ENCODE measurements at places on chromosomes 6 and 20.

GRCh38 chr20:4299773-4300172, 284.4 kb upstream of the RNF24 start:
- peak; percentile 42 for DNase-seq

DNA sequence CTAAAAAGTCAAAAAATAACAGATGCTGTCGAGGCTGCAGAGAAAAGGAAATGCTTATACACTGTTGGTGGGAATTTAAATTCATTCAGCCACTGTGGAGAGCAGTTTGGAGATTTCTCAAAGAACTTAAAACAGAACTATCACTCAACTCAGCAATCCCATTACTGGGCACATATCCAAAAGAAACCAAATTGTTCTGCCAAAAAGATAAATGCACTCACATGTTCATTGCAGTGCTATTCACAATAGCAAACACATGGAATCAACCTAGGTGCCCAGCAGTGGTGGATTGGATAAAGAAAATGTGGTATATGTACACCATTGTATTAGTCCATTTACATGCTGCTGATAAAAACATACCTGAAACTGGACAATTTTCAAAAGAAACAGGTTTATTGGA, 116.0 kb upstream of the VGLL2 start:
- no peak for DNase-seq

GRCh38 chr6:39041072-39041471, 7.5 kb upstream of the GLP1R start:
- DNase-seq: no peak

GRCh38 chr6:56992036-56992435, 37.1 kb downstream of the BEND6 start:
- no peak for DNase-seq

DNA sequence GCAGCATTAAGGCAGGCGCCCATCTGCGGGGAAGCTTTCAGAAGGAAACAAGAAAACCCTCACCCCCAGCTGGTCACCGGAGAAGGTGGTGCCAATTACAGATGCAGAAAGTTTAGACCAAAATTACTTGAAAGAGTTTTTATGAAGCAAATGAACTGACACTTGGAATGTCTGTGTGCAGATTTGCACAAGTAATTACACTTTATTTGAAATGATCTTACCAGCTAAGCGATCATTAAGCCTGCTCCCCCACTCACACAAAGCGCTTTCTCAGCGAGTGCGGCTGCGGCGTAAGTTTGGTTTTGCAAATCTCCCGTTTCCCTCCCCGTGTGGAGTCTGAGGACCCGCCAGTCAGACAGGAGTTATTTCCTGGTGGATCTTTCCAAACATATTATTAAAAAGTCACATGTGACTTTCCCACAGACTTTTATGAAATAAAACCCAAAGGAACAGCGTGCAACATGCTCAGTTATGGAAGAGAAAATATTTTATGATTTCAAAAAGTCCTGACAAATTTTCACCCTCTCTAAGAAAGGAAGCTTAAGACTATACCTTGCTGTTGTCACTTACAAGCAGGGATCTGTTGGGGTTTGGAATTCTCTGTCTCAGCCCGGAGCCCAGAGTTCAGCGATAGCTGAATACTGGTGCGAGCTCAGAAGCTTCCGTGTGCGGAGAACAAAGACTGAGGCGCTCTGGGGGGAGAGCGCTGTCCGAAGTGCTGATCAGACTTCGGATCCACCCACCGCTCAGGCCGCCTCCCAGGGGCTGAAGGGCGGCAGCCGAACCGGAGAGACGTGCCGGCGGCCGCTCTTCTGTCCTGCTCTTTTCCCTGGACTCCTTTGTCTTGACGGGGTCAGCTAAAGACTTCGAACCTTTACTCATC, 2.7 kb upstream of the MYT1 start:
- DNase-seq: peak; percentile 46

- DNase-seq: no peak
Measured at GRCh38 chr20:56720620-56721213, 91.6 kb downstream of the TFAP2C start.

DNA sequence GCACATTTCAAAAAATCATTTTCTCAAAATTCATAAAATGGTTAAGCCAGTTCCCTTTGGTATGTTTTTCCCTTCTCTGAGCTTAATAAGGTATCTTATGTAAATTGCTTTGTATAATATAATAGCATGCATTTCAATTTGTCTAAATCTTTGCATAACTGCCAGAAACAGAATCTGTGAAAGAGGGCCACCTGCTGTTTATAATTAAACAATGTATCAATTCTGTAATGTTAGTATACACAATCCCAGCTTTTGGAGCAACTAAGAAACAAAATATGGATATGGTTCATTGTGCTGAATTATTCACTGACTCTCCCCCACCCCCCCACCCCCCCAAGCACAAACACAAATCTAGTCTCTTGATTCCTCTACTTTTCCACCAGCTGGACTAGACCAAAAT, 54.8 kb downstream of the GPX5 start:
- peak; percentile 1 for DNase-seq

- DNase-seq: peak; percentile 59
Measured at GRCh38 chr6:21992178-21992967, 304.5 kb downstream of the PRL start.

DNA sequence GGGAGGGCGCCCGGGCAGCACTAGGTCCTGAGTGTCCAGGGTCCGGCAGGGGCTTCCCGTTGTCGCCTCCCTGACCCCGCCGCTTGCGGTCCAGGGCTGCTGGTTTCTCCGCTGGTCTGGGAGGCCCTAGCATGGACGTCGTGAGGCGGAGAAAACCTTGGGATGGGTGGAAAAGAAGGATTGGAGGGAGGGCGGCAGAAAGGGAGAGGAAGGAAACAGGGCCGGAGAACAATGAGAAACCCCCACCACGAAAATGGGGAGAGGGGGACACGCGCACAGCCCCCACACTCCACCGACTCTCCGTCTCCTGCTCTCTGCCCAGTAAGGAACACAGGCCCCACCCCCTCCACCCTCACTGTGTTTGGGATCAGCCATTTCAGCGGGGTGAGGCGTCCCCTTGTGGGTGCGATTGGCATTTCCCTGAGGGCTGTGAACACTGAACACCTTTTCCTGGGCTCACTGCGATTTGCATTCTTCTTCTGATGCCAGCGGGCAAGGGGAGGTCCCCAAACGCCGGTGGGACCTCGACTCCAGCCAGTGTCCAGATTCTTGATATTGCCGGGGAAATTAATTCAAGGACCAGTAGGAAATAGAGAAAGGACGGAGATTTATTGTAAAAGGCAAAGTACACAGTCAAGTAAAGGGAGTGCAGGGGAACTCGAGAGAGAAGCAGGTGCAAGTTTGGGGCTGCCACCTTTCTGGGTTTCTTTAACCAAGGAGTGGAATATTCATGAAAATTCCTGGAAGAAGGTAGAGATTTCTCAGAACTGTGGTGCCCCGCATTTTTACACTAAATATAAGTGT, 3.3 kb upstream of the RAET1G start:
- peak; percentile 83 for DNase-seq

DNA sequence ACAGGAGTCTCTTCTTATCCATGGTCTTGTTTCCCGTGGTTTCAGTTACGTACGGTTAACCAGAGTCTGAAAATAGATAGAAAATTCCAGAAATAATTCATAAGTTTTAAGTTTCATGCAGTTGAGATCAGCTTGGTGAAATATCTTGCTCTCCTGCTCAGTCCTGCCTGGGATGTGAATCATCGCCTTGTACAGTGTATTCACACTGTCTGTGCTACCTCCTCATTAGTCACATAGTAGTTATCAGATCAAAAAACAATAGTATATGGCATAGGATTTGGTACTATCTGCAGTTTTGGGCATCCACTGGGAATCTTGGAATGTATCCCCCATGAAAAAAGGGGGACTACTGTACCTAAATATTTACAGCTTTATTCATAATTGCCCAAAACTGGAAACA, 22.7 kb upstream of the MOCS1 start:
- DNase-seq: peak; percentile 66

DNA sequence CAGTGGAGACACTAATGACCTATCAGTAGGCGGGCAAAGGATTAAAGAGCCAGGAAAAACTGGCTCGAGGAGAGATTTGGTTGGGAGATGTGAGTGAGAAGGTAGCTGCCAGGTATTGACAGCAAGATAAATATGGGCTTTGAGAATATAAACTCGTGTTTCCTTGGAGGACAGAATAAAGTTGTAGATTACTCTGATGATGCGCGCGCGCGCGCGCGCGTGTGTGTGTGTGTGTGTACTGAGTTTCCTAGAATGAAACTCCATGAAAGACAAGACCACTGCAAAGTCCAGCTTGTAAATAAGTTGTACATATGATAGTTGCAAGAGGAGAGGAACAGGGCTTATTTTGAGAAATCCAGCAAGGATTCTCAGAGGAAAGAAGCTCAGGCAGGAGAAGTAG, 13.3 kb upstream of the TREM2 start:
- DNase-seq: no peak

DNA sequence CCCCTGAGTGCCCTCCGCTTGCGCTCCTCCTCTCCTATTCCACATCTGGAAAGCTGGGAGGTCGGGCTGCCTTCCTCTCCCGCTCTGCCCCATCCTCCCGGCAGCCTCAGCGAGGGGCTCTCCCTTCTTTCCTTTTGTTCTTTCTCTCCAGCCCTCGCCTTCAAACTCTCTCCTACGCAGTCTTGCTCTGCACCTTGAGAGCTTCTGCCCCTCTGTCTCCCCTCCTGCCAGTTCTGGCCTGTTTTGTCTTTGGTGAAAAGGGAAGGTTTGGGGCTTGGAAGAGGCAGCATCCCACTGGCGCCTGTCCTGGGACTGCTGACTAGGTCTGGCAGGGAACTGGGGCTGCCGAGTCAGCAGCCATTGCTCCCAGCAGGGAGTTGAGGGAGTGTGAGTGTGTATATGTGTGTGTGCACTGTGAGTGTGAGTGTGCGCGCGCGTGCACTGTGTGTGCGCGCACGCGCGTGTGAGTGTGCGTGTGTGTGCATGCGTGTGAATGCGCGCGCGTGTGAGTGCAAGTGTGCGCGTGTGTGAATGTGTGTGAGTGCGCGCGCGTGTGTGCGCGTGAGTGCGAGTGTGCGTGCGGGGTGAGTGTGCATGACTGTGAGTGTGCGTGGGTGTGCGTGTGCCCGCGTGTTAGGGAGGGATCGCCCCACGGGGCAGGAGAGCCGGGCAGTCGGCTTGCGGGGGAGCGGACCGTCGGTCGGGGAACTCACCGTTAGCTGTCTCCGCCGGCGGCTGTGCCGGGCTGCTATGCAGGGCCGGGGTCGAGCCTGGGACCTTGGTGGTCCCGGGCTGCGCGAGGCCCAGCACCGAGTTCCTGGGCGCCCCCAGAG, 523 bp downstream of the CPXM1 start:
- DNase-seq: peak; percentile 22

- peak; percentile 21 for DNase-seq
Measured at GRCh38 chr20:11041396-11041795, 367.6 kb upstream of the JAG1 start.

GRCh38 chr6:43982084-43982625, 145.1 kb downstream of the MRPL14 start:
- no peak for DNase-seq

- DNase-seq: no peak
Measured at GRCh38 chr6:140854318-140854717, 1278.4 kb upstream of the GJE1 start.

- DNase-seq: no peak
Measured at GRCh38 chr6:130359736-130360135, 6.1 kb upstream of the TMEM200A start.

DNA sequence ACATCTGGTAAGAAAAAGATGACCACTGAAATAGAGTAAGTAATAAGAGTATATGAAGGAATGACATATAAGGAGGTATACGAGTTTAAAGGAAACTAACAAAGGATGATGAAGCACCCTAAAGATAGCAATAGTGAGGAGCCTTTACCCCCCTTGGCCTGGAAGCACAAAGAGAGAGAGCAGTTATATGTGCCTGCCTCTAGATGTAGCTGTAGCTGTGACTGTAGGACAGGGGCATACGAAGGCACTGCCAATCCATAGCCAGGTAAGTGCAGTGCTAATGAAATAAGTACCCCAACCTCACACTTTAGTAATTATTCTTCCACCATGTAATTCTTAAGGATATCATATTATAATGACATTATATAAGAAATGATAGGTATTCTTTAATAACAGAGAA, 90.1 kb upstream of the FKBP1C start:
- DNase-seq: no peak

- DNase-seq: peak; percentile 52
Measured at GRCh38 chr6:132961122-132961521, 146.8 kb downstream of the RPS12 start.

- no peak for DNase-seq
Measured at GRCh38 chr6:25446830-25447569, 167.8 kb downstream of the CARMIL1 start.

GRCh38 chr6:81450180-81450579, 302.3 kb downstream of the TENT5A start:
- peak; percentile 67 for DNase-seq

DNA sequence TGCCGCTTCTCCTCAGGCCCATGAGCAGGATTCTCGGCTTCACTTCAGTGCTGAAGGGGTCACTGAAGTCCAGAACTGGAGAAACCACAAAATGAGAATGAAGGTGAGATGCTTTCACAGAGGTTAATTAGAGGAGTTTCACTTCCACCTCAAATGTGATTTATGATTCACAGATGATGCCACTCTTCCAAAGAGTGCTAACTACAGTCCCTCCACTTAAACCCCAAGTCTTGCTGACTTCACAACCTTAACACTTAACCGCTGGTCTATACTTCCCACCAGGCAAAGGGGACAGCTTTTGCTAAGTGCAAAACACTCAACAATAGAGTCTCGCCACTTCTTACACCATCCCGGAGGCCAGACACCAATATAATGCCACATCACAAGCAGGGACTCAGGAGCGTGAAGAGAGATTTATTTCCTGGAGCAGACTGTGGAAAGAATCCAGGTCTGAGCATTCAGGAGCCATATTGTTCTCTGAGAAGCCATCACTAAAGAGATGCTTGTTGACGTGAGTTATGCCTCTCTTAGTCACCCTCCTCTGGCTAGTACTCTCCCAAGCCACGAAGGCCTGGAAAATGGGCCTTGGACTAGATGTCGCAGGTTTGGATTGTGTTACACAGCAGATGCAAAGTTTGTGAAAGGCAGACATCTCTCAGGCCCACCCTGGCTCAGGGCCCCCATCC, 24.4 kb downstream of the RRAGD start:
- no peak for DNase-seq

DNA sequence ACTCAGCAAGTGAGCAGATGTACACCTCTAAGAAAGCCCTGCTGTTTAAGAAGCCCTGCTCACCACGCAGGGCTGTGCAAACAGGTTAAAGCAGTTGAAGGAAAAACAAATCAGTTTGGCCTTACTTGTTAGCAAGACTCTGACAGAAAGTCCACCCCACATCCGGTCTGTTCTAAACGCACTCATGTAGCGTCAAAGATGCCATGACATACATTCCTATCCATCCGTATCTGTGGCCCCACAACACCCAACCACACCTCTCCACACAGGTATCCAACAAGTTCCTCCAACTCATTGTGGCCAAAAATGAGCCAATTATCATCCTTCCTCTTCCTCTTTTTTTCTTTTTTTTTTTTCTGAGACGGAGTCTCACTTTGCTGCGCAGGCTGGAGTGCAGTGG, 22.8 kb upstream of the RAB22A start:
- DNase-seq: no peak

DNA sequence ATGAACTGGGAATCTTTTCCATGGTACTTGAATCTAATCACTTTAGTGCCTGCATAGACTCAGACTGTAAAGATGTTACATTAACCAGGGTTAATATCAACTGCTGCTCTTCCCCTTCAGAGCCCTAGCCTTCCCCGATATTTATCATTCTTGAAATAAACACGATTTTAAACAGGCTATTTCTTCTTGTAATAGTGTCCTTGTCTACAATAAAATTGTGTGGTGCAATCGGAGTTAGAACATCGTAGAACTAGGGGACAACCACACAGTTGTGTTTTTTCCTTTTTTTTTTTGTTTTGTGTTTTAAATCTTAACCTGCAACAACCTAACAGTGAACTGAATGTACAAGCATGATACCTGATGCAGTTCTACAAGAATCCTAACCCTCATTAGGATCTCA, 4.5 kb downstream of the GJA1 start:
- no peak for DNase-seq
